Trophoblast cell (in vitro differentiated cells and primary cell): ENCODE measurements at places on chromosomes 7 and 10.

DNA sequence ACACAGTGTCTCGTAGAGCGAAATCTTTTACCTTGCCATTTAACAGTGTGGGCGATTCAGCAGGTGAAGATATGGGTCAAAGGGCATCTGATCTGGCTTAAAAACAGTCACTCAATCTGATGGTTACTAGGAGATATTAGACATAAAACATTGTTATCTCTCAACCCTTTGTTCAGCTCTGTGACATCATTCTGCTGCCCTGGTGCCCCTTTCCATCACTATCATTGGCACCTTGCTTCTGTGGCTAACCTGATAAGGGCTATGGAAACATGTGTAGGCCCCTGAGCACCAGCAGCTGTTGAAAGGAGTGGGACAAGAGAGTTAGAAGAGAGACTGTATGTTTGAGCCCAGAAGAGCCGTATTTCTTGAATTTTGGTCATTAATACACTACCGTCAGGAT, 650.3 kb downstream of the PHTF2 start:
- DNase-seq: peak; percentile 42

DNA sequence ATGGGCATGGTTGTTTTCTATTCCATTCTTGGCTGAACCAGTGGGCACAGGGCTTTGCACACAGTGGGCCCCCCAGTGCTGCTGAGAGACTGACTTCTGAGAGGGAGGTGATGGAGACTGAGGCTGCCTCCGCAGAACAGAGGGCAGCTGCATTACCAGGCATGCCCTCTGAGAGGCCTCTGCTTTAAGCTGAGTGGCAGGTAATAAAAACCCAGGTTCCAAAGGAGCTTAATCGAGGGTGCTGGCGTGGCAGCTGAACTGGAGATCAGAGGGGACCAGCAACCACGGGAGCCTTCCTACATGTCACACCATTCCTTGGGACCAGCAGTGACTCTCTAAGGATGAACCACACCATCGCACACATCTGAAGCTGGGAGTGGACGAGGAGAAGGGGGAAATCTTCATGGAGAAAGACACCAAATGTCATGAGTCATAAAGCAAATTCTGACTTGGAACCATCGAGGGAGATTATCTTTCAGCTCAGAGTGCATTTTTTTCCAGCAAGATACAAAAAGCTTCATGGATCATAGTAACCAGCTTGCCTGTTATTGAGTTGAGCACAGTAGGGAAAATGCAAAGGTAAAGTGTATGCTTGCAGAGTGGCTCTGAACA, 24.6 kb downstream of the HIPK2 start:
- no peak for DNase-seq

GRCh38 chr10:52465202-52465601, 151.1 kb downstream of the DKK1 start:
- no peak for DNase-seq

DNA sequence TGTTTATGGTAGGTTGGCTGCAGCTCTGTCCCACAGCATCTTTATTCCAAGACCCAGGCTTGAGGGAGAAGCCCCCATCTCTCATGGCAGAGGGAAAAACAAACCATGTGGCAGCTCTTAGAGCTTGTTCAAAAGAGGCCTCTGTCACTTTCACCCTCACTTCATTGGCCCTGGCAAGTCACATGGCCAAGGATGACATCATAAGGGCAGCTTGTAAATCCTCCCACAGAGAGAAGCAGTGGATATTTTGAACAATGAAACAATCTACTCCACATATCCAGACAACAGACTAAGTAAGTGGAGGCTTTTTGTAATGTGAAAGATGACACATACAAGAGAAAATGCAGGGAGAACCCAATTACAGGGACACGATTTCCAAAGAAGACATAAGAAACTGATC, 108.1 kb downstream of the GRID1 start:
- no peak for DNase-seq

- no peak for DNase-seq
Observed at GRCh38 chr10:11093771-11094736, 76.4 kb downstream of the CELF2 start.

- DNase-seq: no peak
Observed at GRCh38 chr10:8640878-8641277, 586.4 kb downstream of the GATA3 start.

- DNase-seq: no peak
Observed at GRCh38 chr7:146002431-146003078, 114.0 kb upstream of the CNTNAP2 start.

- no peak for DNase-seq
Observed at GRCh38 chr7:10770176-10770575, 203.5 kb upstream of the PHF14 start.

DNA sequence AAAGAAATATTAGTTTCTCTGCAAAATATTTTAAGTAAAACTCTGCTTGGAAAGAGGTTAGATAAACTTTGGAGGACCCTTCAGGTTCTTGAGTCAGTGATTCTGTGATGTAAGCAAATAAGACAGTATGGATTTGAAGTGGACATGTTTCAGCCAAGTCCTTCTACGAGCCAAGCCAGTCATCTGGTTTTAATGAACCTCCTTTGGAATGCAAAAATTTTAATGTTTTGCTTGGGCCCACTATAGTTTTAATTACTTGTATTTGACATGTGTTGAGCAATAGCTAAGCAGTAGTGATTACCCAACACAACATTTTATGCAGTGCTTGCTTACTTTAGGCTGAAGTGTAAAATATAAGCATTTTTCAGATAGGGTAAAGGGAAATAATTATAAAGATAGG, 296.3 kb upstream of the SEMA3D start:
- no peak for DNase-seq

DNA sequence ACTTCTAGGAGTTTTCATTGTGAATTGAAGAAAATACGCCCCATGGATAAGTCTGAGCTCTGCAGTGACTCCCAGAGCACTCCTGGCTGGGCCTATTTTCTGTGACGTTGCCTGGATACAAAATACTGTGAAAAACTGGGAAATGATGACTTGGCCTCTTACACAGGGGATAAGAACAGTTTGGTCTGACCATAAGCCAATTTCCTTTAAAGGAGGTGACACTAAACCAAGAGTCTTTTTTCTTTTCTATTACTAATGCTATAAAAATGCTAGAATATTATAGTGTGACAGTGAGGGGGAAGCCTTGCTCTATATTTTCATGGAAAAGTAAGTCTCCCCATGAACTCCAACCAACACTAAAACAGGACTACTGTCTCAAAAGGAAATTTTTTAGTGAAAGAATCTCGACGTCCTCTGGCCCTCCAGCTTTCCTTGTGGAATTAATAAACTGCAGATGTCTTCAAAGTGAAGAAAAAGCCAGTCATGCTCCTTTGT, 45.5 kb downstream of the MYOF start:
- DNase-seq: peak; percentile 88

DNA sequence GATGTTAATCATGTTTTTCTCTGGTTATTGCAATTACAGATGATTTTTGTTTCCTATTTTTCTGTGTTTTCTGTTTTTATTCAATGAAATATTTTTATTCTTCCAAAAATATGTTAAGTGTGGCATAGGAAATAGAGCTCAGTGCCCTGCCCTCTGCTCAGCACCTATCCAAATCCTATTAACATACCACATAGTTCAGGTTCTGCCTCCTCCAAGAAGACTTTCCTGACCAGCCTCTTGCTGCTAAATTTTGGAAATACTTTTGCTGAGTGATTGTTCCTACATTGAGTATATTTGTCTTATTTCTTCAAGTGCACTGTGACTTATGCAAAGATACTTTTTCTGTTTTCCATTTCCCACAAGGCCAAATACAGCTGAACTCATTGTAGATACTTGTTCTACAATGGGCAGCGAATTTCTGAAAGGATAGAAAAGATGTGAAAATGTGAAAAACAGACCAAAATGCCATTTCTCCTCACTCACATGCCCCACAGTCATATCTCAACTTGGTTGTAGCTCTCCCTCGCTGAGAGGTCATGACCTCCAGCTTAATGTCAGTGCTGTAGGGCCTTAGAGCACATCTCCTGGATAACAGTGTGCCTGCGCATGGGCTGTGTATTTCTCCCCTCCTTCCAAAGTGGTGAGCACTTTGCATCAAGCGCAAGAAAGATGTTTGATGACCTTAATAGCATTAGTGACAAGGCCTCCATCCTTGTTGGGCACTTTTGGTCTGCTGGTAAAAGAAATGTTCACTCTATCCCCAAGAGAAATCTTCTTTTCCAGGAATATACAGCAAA, 677.3 kb downstream of the LRMDA start:
- no peak for DNase-seq

GRCh38 chr10:17649836-17650235, 5.9 kb downstream of the STAM start:
- no peak for DNase-seq
